Stimulated activated naive CD8-positive, alpha-beta T cell treated with anti-CD3 and anti-CD28 coated beads, Interleukin-15, Interleukin-2, amounts not matched to agents 100 U/mL and 50 U/mL, for 24 hours (primary cell): ENCODE measurements at places on chromosomes 7 and 10.

DNA sequence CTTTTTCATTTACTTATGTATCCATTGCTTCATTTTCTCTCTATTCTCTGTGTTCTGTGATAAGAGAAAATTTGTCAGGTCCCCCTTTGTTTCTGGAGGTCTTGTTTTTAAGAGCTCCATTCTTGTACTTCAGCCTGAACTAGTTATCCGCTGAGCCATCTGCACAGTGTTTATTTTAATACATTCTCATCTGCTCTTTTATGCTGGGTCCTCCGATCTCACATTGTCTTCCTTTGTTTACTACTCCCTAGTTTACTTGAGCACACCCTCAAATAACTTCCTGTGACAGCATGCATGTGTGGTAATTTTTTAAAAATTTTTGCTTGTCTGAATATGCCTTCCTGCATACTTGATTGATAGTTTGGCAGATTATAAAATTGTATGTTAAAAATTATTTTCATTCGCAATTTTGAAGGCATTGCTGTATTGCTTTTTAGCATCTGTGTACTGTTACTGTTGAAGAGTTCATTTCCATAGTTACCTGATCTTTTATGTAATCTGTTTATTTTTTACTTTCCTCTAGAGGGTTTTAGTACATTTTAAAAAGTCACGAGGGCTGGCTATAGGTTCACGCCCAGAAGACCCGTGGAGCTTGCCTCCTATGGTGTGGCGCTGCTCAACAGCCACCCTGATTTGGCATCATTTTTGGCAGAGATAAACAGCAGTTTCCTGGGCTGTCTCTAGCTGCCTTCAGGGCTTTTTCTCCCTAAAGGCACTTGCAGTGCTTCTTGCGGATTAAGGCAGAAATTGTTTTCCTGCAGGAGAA, 31.9 kb downstream of the RSBN1L start:
- no peak for DNase-seq

GRCh38 chr10:114151892-114152291, 22.1 kb downstream of the CCDC186 start:
- DNase-seq = no peak

GRCh38 chr7:145339319-145339718, 503.5 kb upstream of the TPK1 start:
- DNase-seq = no peak

GRCh38 chr10:77638321-77639101, 903 bp upstream of the KCNMA1 start:
- peak; percentile 13 for DNase-seq

GRCh38 chr10:16776896-16777295, 40.3 kb downstream of the RSU1 start:
- DNase-seq = no peak

DNA sequence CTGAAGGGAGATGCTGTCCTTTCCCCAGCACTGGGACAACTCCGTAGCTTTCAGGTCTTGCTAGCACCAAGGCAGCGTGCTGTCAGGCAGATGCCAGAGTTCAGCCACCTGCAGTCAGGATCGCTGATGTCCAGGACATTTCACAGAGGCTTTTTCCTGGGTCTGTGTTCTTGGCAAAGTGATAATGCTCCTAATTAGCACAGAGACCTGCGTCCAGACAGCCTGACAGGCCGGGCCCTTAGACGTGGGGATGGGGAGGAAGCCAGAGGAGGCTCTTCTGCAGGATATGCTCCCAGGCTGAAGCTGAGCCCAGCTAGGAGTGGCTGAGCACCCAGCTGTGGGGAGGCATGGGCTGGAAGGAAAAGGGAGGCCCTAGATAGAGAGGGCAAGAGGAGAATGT, 82.5 kb upstream of the TBX20 start:
- no peak for DNase-seq

- DNase-seq = no peak
Observed at GRCh38 chr10:103839519-103839871, 15.9 kb downstream of the SH3PXD2A start.

DNA sequence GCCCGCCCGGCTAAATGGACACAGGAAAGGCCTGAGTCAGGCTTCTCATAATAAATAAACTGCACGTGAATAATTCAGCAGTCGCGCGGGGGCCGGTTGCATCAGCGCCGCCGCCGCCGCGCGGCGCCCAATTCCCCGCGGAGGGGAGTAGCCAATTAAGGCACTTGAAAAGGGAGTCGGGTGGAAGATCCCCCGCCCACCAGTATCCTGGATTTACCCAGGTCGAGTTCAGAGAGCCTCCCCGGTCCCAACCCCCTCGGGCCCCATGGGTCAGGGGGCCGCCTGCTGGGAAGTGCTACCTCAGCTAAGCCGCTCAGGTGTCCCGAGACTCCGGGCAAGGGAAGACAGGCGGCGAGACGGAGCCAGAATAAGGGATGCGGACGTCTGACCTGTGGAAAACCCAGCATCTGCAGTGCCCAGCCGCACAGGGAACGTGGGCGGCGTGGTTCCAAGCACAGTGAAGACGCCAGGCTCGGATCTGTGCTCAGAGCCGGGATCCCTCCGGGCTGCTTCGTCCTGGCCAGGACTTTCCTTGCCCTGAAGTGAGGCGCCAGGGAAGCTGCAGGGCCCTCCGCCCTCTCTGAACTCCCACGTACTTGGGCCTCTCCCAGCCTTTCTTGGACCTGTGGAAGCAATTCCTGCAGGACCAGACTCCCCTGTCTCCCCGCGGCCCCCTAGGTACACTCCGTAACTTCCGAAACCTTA, 7.3 kb upstream of the LBX1 start:
- no peak for DNase-seq
